ENCODE measurements at places on chromosomes 1 and 21.

DNA sequence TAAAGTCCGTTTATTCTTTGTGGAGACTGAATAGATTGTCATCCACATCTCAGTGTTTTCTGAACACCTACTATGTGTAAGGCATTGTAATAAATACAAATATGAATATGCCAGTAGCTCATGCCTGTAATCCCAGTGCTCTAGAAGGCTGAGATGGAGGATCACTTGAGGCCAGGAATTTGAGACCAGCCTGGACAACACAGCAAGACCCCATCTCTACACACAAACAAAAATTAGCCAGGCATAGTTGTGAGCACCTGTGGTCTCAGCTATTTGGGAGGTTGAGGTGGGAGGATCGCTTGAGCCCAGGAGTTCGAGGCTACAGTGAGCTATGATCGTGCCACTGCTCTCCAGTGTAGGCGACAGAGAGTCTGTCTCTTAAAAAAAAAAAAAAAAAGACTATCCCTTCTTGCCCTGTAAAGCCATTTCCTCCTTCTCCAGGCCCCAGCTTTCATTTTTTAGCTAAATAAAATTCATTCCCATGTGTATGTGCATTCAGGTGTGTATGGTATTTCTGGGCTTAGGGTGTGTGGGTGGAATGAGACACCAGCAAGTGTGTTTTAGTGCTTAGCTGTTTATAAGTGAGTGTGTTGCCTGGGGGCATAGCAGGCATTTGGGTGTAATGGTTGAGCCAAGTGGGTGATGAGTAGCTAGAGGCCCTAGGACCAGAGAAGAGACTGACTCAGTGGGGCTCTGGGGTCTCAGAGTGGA lies 7.8 kb downstream of the CELSR2 start:
- no peak for DNase-seq

DNA sequence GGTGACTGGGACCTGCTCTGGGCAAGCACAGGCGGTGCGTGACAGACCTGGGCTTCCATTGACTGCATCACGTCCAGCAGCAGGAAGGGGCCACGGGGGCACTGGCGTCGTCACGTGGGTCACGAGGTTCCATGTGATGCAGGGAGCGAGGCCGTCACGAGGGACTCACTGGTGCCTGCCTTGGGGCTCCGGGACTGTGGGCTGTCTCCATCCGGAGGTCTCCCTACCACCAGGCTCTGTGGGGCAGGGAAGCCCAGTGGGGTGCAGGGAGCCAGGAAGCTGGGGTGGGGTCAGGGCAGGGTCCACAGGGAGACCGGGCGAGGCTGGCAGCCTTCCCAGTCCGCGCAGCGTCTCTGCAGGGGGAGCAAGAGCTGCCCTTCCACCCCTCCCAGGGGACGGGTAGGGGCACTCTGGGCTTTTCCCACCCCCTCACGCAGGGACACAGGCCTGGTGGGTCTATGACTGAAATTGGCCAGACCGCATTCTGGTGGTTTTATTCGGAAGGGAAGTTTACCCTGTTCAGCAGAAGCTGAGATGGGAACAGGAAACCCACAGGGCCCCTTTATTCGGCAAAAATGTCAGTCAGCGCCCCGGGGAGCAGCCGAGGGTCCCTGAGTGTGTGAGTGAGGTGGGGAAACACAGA lies 416 bp upstream of the TNFRSF14 start:
- peak; percentile 45 for DNase-seq

- no peak for DNase-seq
Observed at GRCh38 chr1:158864595-158864994, 33.4 kb downstream of the MNDA start.

DNA sequence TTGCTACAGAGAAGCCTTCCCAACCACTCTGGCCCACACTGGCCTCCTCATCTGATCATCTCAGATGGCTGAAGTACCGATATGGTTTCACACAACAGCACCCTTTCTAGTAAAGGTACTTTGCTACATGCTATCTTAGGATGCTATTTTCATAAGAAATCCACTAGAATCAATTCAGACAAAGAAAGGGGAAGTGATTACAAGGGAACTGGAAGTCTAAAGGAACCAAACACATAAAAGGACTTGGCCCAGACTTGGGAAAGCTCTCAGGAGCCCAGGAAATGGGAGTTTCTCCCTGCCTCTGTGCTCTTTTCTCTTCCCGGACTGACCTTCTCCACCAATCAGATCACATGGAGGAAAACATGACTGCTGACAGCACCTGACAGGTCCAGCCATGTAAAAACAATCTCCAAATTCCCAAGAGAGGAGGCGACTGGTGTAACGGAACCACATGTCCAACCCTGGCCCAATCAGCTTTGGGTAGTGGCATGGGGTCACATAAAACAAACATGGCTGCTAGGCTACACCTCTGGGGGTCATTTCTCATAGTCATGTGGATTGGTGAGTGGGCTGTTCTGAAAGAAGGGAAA lies 12.7 kb upstream of the FOXE3 start:
- no peak for DNase-seq

DNA sequence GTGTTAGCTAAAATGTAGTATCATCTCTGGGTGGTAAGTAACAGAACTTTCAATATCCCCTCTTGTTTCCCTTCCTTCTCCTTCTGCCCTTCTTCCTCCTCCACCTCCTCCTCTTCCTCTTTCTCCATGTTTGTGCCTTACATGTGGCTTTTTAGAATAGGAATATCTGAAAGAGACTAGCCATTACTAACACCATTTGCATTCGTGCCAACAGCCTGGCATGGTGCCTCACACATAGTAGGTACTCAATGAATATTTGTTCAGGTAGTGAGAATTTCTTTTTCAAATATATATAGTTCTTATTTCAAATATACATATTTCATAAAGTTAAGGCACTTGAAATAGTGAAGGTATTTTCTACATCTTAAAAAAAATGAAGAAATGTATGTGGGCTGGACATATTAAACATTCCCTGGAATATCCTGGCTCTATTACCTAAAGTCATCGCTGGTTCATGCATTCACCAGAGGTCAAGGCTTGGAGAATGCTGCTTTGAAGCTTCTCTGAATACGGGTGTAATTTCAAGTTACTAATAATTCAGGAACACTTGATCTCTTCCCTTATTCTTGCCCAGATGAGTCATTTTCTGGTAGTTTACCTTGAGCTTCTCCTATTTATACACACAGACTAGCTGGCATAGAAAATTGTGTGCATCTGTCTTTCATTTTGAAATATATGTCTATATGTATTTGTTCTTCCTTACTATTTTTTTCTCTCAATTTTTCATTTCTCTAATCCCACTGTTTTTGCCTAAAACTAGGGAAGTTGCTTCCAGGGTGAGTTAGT lies 319.4 kb downstream of the TGFB2 start:
- no peak for DNase-seq

- no peak for DNase-seq
Observed at GRCh38 chr1:164586591-164586990, 27.6 kb downstream of the PBX1 start.

GRCh38 chr1:223802032-223802431 lies 43.7 kb downstream of the TP53BP2 start:
- DNase-seq = no peak

DNA sequence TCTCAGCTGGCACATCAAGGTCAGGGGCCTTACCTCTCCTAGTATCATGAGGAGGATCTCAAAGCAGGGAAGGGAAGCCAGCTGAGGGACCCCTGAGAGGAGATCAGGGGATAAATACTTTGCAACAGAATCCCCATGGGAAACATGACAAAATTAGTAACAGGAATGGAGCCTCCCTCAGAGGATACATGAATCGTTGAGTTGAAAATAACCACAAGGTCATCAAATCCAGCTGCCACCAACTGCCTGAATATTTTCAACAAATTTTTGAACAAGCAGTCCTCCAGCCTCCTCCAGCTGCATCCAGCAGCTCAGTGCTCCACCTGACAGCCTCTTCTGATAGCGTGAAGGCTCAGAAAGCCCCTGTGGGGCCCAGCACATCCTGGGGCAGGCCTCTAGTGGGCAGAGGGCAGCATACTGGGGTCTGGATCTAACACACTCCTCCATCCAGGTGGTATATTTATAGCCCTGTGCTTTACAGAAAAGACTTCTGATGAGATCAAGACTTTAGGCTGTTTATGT lies 404.3 kb downstream of the NTNG1 start:
- no peak for DNase-seq

DNA sequence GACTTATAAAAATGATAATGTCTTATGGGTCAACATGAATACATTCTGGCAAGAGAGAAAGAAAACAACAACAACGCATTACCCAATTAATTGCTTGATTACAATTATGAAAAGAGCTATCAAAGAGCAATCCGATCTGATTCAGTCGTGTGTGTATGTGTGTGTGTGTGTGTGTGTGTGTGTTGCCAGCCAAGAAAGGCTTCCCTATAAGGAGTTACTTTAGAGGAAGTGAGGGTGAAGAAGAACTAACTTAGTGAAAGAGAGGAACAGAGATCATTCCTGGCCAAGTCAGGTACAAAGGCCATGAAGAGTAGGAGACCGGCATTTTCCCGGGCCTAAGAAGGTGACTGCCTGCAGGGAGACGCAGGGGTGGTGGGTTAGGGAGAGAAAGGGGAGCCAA lies 9.4 kb downstream of the TMEM35B start:
- no peak for DNase-seq

DNA sequence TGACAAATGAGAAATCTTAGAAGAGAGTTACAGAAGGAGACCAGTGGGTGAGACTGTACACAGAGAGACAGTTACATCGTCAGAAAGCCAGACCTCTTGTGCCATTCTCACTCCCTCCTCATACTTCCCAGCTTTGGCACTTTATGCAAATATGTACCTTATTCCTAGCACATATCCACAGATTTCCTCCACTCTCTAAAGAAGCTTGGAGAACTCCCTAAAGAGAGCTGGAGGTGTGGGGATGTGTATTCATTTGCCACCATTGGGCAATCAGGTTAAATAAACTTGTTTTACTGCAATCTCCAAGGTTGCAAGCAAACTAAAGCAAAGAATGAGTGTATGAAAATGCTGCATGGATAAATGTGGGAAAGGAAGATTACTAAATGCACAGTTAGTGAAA lies 380.9 kb upstream of the PRMT6 start:
- no peak for DNase-seq

- DNase-seq = no peak
Observed at GRCh38 chr21:45078877-45079281, 4.5 kb downstream of the ADARB1 start.

- DNase-seq = peak; percentile 63
Observed at GRCh38 chr1:11337580-11338073, 64.6 kb downstream of the UBIAD1 start.

DNA sequence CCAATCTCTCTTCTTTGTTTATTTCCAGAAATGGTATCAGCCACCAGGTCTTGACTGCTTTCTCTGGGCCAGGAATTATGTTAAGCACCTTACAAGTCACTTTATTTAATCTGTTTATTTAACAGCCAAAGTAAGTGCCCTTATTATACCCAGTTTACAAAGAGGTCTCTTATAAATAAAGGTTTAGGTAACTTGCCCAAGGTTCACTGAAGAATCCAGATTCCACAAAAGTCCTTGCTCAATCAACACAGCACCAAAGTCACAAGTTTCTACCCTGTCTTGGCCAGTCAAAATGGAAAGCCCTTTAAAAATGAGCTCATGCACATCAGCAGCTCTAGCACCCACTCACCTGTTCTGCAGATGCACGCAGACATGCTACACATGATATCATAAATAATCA lies 28.0 kb upstream of the ATP1A1 start:
- no peak for DNase-seq

DNA sequence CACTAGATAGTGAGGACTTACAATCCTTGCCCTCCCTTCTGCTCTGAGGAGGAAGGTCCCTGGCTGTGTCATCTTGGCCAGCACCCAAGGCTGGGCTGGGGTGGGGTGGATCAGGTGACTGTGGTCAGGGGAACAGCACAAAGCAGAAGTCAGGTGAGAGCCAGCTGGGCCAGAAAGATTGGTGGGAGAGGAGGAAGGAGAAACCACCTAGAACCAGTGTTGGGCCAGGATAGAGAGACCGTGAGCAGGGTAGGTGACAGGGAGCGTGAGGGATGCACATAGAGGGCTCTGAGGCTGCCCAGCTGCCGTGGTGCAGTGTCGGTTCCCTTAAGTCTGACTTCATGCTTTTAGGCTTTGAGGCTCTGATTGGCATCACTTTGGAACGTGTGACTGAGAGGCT lies 22.7 kb downstream of the NCF2 start:
- DNase-seq = no peak

DNA sequence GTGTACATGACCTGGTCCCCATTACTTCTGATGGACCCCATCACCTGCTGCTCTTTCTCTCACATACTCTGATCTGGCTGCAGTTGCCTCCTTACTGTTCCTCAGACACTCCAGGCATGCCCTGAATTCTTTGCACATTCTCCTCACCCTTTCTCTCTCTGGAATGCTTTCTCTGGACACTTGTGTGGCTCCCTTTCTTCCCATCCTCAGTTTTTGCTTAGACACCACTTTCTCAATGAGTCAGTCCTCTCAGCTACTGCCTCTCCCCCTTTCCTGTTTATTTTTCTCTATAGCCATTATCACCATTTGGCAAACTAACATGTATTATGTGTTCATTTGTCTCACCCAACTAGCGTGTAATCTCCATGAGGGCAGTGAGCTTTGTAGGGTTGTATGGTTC lies 28.1 kb downstream of the PLXNA2 start:
- no peak for DNase-seq

DNA sequence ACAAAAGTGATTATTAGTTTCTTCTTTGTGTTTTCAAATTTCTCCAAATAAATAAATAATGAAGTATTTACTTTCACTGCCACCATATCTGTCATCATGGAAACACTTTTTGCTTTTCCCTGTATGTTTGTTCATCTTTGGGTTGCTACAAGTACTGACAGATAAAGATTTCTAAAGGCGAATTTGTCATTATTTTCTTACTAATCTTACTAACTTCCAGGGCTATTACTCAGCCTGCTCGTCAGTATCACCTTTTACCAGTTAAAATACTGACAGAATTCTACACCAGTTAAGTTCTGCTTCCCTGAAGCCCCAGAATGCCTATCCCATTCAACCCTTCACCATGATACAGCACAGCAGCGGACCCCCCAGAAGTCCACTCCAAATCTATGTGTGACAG lies 106.1 kb downstream of the CDC42BPA start:
- no peak for DNase-seq

DNA sequence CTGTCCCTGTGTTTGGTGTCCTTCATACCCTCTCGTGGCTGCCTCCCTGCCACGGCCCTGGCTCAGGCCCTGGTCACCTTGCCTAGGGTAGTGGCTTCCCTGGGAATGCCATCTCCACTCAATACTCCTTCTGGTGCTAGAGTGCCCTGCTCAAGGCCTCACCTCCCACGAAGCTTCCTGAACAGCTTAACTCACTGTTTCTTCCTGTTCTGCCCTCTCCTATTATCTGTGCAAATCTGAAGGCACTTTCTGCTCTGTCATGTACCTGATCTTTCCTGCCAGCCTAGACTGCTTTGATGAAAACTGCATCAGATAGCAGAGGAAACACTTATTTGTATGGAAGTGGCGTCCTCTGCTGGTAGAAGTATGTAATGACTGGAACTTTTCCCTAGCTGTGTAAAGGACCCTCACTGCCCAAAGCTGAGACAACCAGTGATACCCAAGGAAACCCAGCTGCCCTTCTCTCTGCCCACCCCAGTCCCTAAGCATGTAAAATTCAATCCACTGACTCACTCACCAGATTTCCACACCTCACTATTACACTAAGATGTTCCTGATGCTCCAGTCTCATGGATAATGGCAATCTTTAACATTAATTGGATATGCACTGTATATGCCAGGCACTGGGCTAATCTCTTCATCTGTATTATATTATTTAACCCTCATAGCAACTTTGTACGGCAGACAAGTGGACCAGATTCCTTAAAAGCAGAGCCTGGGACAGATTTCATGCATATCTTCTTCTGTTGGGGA lies 36.2 kb upstream of the BTG2 start:
- no peak for DNase-seq

Data from stimulated activated CD4-positive, alpha-beta T cell treated with anti-CD3 and anti-CD28 coated beads, Interleukin-15, amount 100 ng/mL, for 1 hour (primary cell).